ENCODE measurements at places on chromosomes 6 and 20.

DNA sequence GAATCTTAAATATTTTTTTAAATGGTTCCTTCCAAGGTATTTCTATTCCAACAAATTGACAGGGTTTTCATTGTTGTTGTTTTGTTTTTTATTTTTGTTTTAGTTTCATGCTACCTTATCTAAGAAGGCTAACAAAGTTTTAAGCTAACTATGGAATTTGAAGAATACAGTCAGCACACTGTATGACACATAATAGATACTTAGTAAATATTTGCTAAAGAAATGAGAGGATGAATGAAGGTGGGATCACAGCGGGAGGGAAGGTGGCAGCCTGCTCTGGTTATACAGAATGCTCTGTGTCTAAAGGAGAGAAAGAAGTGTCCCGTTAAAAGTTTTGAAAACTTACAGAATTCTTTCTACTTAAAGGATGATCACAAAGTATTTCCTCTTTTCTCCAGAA lies 43.7 kb upstream of the DST start:
- DNase-seq: no peak

DNA sequence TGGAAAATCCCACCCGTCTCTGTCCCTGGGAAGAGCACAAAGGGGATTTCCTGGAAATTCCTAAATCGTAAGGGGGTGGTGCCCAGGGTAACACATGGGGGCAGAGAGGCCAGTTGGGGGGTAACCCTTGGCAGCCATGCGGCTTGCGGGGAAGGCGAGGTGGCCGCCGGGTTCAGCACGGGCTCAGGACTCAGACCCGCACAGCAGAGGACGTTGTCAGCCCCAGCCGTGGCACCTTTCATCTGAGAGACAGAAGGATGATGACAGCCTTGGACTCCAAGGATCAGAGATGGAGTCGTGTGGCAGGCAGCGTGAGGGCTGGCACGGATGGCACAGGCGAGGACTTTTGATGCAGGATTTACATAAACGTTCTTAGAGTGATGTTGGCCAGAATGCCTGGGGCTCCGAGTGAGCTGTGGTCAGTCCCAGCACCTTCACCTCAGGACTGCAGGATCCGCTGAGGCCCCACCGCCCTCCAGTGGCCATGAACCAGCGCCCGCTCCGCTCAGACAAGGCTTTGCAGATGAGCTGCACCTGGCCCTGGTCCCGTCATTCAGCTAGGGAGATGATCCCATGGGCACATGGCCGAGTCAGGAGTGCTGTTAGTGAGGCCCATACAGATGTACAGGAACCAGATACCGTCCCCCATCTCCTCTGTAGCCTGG lies 190.3 kb downstream of the TAF4 start:
- no peak for DNase-seq

DNA sequence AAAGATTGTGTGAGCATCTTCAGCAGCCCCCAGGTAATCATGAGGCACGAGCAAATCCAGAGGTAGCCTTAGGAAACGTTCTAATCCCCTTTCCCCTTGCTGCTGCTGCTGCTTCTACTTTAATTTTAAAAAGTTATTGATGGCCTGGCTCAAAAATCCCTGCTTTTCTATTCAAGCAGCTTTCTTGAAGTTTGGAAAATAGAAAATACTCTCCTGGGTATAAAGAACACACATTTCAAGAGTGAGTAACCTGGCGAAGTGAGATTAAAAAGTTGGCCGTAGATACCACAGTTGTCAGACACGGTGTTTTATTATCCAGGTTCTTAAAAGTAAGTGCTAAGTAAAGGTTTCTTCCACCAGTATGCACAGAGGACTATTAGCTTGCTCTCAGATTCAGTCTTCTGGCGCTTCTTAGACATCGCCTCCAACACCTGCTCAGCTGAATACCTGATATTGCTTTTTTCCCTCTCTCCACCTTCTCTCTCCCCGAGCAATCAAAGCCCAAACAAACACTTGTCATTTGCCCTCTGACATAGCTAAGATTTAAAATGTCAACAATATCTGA lies 150.7 kb downstream of the EDN3 start:
- no peak for DNase-seq

DNA sequence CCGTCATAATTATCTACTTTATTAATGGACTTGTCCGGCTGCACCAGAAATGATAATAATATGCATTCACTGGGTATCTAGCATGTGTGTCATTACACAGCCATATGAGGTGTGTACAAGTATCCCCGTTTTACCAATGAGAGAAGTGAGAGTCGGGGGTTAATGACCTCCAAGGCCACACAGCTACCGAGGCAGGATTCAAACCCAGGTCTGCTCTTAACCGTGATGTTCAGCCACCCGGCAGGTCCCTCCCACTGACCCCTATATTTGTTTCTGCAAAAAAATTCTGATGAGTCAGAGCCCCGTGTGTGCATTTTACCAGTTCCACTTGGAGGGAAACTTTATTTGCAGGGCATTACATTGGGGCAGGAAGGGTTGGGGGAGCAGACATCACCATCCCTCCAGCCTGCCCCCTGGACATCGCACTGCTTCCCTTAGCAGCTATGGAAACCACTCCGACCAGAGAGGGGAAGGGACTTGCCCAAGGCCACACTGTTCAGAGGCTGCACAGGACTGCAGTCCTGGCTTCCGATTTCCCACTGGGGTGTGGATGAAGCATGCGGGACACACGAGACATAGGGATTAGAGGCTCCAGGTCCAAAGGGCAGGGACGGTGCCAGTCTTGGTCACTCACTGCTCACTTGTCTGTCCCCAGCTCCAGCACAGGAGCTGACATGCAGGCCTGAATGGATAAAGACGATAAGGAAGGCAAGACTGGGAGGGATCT lies 10.1 kb upstream of the SRC start:
- no peak for DNase-seq

DNA sequence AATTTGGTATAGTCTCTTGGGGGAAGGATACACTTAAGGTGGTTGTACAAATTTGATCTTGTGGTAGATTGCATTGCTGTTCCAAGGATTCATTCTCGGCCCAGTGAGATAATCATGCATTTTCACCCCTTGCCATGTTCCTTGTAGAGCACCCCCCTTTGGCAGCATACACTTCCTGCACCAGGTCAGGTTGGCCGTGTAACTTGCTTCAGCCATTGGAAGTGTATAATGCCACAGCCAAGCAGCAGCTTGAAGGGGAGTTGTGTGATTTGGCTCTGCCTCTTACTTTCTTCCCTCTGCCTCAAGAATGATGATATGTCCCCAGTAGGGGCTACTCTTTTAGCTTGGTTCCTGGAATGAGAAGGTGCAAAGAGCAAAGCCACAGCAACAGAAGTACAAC lies 21.9 kb downstream of the CCN2 start:
- no peak for DNase-seq

GRCh38 chr20:25089662-25090061 lies 7.7 kb upstream of the VSX1 start:
- DNase-seq: no peak

DNA sequence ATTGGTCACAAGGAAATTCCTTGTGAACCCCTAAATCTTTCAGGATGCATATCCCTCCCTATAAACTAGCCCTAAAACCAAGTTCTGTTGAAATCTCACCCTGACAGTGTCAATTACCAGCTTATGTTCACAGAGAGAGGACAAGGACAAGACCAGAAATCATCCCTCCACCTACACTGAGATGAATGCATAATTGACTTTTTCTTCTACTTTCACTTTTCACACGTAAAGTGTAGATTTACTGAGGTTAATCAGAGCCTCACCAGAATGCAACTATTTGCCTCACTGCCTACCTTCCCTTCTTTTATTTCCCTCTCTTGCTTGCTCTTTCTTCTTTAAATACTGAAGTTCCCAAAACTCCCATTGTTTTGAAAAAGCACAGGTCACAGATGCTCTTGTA lies 15.3 kb upstream of the NKAIN2 start:
- DNase-seq: no peak

GRCh38 chr20:35207950-35208611 lies 18.4 kb upstream of the MMP24 start:
- DNase-seq: peak; percentile 54

GRCh38 chr6:118401325-118401975 lies 146.6 kb upstream of the PLN start:
- DNase-seq: no peak

- DNase-seq: no peak
These were observed 4.6 kb downstream of the KCNK5 start for GRCh38 chr6:39224523-39225182.

DNA sequence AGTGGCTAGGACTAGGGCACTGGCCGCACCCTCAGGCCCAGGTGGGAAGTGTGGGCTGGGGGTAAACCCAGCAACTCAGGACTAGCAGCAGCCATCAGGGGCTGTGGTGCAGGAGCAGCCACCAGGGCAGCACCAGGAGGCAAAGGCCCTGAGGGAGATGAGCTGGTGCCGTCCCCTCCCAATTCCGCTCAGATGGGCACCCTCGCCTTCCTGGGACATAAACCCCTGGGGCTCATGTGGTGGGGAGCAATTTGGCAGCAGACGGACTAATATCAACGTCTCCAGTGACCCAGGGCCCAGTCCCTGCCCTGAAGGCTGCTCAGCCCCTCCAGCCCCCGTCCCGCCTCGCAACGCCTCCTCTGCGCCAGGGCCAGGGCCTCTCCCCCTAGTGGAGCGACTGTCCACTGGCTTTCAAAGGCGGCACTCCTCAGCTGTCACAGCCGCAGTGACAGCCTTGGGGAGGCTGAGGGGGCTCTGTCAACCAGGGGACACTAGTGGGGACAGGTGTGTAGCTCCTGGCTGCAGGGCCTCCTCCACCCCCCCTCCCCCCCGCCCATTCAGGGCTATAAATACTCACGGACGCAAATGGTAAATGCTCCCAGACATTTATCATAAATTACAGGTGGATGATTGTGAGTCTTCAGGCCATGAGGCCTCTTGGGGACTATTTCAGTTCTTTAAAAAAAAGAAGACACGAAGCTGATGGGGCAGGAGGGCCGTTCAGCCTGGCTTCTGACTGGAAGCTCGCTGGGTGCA lies 349.9 kb downstream of the ZFAND3 start:
- DNase-seq: no peak

DNA sequence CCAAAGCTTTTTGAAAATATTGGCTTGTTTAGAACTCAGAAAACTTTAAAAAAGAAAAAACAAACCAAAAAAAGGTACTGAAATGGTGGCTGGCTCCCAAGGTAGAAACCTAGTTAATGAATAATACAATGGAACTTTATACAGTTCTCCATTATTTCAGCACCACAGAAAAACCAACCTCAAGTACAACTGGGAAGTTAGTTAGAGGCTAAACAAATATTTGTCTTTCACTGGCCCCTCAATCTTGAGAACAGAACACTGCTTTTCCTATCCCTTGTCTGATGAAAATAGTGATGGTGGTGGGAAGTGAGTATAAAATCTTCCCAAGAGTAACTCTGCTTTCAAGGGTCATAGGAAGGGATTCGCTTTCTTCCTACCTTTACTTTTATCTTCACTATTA lies 126.5 kb downstream of the REV3L start:
- DNase-seq: no peak

GRCh38 chr6:158531566-158531965 lies 28.3 kb upstream of the TMEM181 start:
- no peak for DNase-seq

GRCh38 chr6:70389261-70389660 lies 24.0 kb upstream of the FAM135A start:
- DNase-seq: no peak

DNA sequence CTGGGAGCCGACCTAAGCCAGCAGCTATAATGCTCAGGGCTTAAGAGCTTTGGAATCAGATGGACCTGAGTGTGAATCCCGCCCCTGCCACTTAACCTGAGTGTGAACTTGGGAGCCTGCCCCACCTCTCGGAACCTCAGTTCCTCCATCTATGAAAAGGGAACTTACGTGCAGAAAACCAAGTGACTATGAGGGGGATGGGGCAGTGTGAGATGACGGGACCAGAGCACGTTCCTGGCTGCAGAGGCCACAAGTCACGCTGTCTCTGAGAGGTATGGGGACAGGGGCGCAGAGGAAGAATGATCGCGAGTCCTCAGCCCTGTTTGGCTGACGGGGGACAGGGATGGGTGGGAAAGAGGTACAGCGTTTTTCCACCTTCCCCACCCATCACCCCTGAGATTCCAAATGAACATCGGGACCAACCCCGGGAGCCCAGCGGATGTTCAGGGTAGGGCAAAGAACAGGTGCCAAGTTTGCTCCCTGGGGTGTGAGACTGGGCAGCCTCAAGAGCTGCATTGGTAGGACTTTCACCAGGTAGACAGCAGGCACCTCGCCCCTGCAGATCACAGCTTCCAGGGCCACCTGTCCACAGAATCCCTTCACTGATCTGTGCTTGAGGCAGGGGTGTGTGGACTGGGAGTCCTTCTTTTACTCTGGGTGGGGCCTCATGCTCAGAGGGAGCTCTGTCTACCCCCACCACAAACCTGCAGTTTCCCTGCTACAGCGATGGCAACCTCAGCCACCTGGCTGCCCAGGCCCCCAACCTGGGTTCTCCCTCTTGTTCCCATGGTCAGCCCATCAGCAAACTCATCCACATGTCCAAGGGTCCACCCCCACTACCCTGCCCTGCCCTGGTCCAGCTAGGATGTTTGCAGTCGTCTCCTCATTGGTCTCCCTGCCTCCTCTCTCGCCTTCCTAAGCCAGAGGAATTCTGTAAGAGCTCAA lies 85.8 kb downstream of the CEBPB start:
- no peak for DNase-seq

GRCh38 chr20:48683467-48684175 lies 144.2 kb downstream of the PREX1 start:
- no peak for DNase-seq

DNA sequence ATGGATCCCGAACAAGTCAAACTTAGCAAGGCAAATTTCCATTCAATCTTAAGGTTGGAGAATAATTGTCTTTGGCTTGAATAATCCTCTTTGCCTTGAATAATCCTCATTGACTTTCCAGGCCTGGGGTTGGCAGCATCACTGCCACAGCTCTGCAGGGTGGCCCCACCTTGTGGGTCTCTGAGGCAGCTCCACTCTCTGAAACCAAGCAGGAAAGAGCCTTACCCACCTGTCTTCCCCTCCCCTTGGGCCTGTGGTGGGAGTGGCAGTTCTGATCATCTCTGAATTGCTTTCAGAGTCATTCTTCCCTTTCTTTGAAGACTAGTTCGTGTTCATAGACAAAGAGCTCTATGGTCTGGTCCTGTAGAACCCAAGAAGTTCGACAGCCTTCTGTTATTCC lies 47.5 kb downstream of the KCNQ5 start:
- DNase-seq: no peak

DNA sequence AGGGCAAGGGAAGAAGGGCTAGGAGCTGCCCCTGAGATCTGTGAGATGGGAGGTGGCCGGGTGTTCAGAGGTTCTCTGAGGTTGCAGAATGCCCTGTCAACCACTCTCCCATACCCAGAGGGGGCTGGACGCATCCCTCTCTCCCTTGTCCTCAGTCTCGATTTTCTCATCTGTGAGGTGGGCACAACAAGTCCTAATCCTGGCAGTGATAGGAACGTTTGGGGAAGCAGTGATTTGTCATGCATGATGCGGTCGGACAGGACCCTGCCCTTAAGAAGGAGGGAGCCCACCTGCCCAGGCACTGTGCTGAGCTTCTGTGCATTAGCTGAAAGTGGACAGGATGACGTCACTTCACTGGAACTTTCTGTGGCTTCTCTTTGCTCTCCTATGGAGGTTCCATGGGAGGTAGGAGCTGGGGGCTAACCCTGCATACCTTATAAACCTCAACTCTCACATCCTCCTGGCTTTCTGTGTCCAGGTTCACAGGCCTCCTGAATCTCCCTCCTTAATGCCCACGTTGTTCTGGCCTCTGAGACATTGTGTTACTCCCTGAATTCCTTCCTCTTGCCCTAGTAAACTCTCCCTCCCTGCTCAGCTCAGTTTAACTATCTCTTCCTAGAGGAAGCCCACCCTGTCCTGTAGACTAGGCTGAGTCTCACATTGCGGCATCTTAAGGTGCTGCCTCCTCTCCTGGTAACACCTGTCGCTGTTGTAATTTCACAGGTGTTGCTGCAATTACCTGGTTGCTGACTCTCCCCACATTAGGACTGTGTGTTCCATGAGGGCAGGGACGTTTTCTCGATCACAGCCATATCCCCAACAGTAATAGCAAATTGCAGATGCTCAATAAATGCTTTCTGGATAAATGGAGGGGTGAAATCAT lies 30.1 kb upstream of the CSNK2A1 start:
- DNase-seq: no peak

Data from stimulated activated CD4-positive, alpha-beta T cell treated with anti-CD3 and anti-CD28 coated beads, Interleukin-1b, Interleukin-23, amount 100 ng/mL, for 1 hour (primary cell).